ENCODE measurements at places on chromosomes 3 and 15.

- DNase-seq: no peak
These were observed 14.5 kb upstream of the CCDC33 start for GRCh38 chr15:74221399-74222239.

GRCh38 chr15:31985607-31986006 is 44.7 kb upstream of the CHRNA7 start:
- no peak for DNase-seq

- no peak for DNase-seq
These were observed 4.1 kb downstream of the FOXP1 start for GRCh38 chr3:71579326-71579934.

DNA sequence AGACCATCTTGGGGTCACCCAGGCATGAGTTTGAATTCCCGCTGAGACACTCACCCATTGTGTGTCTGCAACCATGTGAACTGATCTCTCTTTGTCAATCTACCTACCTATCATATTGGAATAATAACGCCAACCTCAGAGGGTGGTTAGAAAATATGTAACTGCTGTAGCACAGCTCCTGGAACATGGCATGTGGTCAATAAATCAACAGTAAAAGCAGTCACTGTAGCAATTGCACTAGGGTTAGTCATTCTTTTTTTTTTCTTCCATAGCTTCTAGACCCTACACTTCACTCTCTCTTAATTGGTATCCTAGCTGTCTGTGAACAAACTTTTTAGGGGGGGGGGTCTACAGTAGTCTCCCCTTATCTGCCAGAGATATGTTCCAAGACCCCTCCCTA is 64.2 kb upstream of the SLCO2A1 start:
- DNase-seq: no peak

DNA sequence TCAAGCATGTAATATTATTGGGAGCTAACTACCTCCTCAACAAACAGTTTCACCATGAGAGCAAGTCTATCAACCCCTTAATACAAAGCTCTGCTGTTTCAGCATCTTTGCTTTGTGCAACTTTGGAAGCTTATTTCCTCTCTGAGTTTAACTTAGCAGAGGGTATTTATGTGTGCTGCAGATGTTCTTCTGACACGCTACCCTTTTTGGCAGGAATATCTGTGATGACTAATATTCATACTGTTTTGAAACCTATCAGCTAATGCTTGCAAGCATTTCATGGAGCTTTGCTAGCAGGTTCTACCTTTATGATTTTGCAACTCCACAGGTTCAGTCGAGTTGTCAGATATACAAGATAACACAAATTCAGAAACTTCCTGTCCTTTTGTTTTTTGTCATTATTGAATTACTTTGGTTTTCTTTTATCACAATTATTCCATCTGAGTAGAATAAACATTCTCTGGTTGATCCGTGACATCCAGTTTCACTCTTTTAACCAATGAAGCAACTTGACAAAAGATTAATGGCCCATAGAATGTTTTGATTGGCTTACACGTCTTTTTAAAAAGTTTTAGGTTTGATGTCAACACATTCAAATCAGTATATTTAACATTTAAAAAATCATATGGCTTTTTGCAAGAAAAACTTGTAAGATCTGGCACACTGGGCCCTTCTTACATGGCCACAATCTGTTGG is 1.7 kb upstream of the SLC9A9 start:
- no peak for DNase-seq

DNA sequence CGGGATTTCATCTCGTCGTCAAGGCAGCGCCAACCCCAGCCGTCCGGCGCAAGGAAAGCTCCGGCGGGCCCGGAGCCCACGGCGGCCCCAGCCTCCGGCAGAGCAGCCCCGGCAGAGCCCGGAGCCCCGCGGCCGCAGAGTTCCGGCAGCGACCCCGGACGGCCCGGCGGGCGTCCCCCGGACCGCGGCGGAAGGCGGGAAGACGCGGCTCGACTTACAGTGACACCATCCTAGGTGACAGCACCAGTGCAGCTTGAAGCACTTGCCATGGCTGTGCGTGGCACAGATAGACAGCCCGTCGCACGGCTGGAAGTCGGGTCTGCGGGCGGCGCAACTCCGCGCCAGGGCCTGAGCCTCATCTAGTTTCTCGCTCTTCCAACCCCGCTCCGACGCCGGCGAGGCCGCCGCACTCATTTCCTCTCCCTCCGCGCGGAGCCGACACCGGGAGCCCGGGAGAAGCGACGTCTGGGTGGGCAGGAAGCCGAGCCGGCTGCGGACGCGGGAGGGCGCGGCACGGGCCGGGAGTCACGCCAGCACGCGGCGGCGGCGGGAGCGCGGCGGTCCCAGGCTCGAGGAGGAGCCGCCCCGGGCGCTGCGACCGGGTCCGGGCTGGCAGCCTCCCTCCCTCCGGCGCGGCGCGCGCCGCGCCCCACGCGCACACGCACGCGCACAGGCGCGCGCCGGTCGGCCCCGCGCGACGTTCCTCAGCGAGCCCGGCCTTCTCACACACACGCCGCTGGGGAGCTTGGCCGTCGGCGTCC is at the start of gene C3orf70:
Gene C3orf70 (minus strand): TSS at position 651 of the 761 bp plus-strand sequence. CDS start 237 bp downstream, at position 414.
- peak; percentile 49 for DNase-seq

DNA sequence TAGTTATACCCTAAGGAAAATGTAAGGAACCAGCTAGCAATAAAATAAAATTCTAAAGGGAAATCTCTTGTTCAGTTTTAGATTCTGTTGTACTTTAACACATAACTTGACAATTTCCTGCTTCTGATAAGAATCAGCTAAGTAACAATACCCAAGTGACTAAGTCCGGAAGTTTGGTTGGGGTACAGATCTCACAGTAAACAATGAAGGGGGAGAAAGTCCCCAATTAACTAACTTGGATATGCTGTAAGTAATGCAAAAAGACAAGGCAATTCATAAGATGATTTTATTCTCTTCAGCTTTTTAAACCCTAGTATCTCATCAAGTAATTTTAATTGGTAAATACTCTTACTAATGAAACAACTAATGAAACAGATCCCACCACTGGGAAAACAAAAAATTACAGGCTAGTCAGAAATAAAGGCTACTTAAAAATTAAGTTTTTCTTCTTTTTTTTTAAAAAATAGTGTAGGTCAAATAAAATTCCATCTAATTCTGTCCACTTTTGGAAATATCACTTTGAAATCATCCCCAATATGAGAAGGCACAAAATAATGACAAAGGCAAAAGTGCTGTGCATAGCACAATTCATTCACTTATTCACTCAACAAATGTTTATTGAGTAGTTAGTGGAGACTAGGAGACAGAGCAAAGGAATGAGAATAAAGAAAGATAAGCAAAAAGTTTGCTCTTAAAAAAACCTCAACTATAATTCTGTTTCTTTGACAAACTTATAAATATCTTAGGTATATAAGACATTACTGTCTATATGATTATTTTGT is 37.8 kb upstream of the IL20RB start:
- DNase-seq: no peak

GRCh38 chr3:39183211-39184080 is 8.9 kb downstream of the XIRP1 start:
- no peak for DNase-seq

GRCh38 chr3:105944276-105944675 is 75.5 kb upstream of the CBLB start:
- DNase-seq: no peak

DNA sequence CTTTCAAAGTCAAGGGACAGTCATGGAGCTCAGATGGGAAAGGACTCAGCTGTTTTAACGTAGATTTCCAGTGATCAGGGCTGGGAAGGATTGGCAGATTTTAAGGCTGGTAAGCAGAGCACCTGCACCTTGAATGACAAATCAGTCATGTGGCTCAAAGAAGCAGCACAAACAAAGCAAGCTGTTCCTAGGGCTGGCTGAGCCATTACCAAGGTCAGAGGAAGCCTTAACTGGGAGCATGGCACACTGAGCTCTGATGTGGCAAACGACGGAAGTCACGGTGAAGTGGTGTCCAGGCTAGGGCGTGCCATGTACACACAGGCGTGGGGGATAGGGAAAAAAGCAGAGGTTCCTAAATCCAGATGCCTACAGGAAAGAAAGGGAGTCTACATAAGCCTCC is 84.6 kb upstream of the PFN2 start:
- DNase-seq: no peak

GRCh38 chr3:103127098-103127630 is 692.3 kb downstream of the ZPLD1 start:
- no peak for DNase-seq

DNA sequence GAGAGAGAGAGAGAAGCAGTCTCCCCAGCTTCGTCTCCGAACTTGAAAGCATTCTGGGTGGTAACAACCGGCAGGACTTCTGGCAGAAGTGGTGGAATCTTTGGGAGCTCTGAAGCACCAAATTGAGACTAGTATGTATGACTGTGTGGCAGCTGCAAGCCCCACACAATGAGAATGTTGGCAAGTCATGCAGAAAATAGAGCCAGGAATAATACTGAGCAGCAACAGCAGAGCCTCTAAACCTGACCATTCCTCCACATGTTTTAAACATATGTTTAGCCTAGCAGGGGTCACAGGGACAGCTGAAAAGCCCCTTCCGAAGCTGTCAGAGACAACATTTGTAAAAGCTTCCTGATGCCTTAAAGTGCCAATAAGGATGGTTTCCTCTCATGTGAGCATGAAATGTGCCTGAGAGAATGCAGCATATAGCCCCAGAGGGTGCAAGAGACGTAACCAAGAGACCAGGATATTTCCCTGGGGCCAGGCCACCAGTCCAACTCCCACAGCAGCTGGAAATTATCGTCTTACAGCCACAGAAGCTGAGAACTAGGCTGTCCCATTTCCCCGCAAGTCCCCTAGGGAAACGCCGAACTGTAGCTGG is 178.6 kb upstream of the CCDC54 start:
- no peak for DNase-seq

DNA sequence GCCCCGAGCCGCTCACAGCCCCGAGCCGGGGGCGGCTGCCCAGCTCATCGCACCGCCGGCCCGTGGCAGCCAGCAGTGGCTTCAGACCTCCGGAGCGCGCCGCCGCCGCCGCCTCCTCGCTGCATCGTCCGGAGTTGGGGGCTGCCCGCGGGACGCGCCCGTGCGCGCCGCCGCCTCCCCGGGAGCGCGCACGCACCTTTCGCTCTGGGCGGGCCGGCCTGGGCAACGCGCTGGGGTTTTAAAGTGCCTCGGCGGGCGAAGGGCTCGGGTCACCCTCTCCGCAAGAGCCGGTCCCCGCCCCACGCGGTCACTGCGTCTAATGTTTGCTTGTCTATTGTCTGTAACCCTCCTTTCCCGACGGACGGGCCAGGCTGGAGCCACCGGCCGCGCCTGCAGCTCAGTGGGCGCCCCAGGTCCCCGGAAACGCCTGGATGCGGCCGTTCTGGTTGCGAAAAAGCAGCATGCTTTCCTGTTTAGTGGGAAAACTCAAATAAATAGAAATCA is at the start of gene RYK:
Gene RYK (minus strand): TSS at position 143 of the 504 bp plus-strand sequence. CDS start 205 bp downstream, outside the sequence.
- DNase-seq: no peak

DNA sequence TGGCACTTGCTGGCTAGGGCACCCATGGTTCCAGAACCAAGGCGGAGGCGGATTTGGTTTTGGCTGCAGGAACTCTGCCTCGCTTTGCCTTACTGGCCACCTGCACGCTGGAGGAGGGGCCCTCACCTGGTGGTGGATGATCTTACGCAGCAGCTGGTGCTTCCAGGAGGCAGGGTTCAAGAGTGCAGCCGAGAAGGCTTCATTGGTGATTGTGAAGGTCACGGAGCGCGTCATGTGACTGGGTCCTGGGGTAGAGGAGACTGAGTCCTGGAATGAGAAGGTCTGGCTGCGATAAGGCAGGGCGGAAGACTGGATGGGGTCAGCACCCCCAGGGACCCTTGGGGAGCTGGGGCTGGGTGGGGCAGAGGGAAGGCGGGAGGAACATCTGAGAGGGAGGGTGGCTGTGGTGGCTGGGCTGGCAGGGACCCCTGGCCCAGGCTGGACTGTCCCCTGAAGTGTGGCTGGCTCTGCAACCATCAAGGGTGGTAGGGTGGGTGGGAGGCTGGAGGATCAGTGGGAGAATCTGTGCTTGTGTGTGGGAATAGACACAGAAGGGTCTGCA is 25.8 kb upstream of the GOLGA6C start:
- no peak for DNase-seq

- no peak for DNase-seq
These were observed 31.3 kb upstream of the BCL2L10 start for GRCh38 chr15:52143873-52144272.

- no peak for DNase-seq
These were observed 31.3 kb upstream of the BLM start for GRCh38 chr15:90685591-90686434.

GRCh38 chr15:84749111-84749991 is 959 bp downstream of the ZNF592 start:
- no peak for DNase-seq

GRCh38 chr3:104805042-104805441 is 561.7 kb upstream of the ALCAM start:
- DNase-seq: no peak

DNA sequence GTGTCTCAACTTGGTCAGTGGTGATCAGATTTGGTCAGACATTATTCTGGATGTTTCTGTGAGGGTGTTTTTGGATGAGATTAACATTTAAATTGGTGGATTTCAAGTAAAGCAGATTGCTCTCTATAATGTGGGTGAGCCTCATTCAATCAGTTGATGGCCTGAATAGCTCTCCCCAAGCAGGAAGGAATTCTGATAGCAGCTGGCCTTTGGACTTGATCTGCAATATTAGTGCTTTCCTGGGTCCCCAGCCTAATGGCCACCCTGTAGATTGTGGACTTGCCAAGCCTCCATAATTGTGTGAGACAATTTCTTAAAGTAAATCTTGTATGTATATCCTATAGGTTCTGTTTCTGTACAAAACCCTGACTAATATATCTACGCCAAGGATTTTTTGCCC is 153.9 kb upstream of the TBL1XR1 start:
- DNase-seq: no peak

DNA sequence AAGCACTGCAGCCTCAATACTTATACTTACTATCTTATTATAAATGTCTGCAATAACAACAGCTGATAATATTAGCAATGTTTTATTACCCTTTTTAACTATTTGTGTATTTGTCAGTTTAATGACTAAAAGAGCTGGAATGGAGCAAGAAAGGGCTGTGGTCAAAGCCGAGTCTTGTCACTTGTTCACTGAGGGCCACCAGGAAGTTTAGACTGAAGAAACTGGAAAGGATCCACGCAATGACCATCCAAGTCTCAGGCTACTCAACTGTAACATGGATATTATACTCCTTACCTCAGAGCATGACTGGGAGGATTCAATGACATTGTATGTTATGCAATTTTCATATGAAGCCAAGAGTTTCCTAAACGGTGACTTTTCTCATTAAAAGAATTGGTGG is 90.4 kb downstream of the TJP1 start:
- no peak for DNase-seq

- DNase-seq: no peak
These were observed 9.4 kb downstream of the PIK3CB start for GRCh38 chr3:138825336-138825735.

GRCh38 chr3:179706233-179706632 is 53.4 kb downstream of the USP13 start:
- DNase-seq: no peak

- DNase-seq: no peak
These were observed 94.9 kb upstream of the NSMCE3 start for GRCh38 chr15:29364426-29365078.

- DNase-seq: no peak
These were observed 34.5 kb downstream of the TJP1 start for GRCh38 chr15:29787767-29788166.

- DNase-seq: no peak
These were observed 50.2 kb downstream of the RAD54L2 start for GRCh38 chr3:51588724-51589123.

Measured in anterior cingulate cortex (tissue), 58 donors.